ENCODE measurements at places on chromosomes 4 and X.

- no peak for DNase-seq
Observed at GRCh38 chrX:65999563-66000148, 40.2 kb downstream of the VSIG4 start.

- no peak for DNase-seq
Observed at GRCh38 chrX:28586981-28587551, at the start of gene IL1RAPL1. Gene IL1RAPL1, plus strand, starts transcription at chrX:28587446.

DNA sequence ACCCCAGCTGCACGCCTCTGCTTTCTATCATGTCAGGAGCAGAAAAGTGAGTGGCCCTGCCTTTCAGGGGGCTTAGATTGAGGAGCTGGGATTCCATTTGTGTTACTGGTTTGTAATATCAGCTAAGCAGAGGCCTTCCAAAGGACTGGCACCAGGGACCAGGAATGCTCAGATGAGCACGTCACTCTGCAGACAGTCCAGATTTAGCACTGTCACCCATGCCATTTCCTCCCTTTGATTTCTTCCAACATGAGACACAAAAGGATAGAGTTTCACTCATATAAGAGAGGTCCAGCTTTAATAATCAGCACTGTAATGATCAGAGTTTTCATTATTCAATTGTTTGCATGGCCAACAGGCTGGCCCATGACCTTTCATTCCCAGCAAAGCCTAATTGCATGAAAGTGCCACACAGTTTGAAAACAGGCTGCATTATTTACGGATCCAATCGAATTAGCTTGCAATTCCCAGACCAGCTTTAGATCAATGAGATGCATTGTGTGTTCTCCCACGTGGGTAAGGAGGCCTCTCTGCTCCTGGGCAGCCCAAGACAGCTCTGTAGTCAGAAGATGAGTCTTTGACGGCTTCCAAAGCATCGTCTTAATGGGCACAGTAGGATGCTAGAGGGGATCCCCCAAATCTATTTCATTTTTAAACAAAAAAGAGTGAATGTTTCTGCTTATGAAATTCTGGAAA, 9.8 kb upstream of the SLC2A9 start:
- no peak for DNase-seq

GRCh38 chr4:189773909-189774308, 166.8 kb upstream of the FRG1 start:
- no peak for DNase-seq

- DNase-seq = no peak
Observed at GRCh38 chr4:144739511-144740033, 93.6 kb downstream of the HHIP start.

DNA sequence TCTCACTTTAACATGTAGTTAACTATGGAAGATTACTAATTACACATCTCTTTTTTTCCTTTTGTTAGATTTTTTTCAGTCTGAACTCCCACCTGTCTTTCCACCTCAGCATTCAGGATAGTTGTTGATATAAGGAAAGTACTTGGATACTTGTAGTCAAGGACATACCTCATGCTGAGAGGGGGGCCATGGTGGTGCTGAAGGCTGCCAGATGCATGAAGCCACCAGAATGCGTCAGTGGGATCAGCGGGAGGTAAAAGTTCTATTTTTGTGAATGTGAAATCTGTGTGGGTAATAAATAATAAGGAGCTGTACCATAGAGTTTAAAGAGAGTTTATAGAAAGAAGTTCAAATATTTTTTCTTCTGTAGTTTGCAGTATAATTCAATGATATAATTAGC, 13.1 kb upstream of the NDST4 start:
- no peak for DNase-seq

GRCh38 chr4:71533121-71533520, 194.3 kb downstream of the SLC4A4 start:
- no peak for DNase-seq

GRCh38 chr4:94909645-94910044, 151.9 kb downstream of the BMPR1B start:
- DNase-seq = no peak

DNA sequence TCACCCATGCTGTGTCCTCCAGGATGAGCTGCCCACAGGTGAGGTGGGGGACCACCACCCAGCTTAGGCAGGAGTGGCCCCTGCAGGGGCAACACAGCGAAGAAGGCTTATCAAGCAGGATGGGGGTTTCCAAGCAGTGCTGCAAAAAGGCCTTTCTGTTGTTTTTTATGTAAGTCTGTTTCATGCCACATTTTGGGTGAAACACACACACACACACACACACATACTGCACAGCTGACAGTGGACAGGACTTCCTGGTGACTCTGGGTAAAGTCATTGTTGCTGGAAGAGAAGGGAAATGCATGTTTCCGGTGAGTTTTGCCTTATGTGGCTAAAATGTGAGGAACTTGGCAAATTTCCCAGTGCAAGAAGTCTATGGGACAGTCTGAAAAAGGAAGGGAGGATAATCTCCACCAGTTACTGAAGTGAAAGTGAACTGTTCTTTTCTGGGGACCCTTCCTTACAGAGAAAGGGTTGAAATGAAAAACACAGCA, 119.2 kb downstream of the IRF2 start:
- peak; percentile 54 for DNase-seq

DNA sequence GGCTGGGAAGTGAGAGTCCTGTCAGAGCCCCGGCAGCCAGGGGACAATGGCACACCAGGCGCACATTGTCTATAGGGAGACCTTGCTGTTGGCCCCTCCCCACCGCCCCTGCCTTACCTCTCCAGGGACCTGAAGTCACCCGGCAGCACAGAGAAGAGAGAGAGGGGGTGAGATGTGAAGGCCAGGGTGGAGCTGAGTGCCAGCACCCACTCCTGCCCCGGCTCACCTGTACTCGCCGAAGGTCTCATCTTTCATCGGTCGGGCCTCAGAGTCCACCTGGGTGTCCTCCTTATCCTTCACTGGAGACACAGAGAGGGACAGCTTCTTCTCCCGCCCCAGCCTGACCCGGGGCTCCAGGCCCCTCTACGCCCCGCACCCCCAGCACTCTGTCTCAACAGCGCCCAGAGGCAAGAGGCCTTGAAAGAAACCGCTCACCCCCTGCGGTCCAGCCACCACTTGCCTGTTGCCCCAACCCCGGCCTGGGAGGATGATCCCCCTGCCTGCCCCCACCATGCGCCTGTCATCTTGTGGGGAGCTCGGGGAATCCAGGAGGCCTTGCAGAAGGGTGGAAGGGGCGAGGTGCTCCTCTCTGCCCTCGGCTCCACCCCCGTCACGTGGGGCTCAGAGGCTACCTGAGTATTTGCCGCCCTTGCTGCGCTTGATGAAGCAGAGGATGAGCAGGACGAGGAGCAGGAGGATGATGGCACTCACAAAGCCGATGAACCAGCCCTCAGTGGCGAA, 22.6 kb downstream of the L1CAM start:
- DNase-seq = no peak

DNA sequence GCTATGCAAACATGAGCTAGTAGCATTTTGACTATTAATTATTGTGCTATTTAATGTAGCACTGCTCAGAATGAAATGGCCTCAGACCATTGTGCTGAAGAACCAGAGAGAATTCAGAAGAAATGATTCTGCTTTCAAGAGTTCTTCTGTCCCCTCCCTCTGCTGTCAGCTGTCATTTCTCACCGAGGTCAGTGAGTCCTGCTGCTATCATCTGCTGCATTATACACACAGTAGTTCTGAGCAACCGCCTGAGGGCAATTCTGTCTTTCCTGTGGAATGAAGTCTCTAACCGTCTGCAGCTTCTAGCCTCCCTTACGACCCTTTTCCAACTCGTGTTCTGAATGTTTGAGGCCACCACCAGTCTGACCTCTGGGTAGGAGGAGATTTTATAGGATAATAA, 249.4 kb downstream of the HNRNPD start:
- no peak for DNase-seq

DNA sequence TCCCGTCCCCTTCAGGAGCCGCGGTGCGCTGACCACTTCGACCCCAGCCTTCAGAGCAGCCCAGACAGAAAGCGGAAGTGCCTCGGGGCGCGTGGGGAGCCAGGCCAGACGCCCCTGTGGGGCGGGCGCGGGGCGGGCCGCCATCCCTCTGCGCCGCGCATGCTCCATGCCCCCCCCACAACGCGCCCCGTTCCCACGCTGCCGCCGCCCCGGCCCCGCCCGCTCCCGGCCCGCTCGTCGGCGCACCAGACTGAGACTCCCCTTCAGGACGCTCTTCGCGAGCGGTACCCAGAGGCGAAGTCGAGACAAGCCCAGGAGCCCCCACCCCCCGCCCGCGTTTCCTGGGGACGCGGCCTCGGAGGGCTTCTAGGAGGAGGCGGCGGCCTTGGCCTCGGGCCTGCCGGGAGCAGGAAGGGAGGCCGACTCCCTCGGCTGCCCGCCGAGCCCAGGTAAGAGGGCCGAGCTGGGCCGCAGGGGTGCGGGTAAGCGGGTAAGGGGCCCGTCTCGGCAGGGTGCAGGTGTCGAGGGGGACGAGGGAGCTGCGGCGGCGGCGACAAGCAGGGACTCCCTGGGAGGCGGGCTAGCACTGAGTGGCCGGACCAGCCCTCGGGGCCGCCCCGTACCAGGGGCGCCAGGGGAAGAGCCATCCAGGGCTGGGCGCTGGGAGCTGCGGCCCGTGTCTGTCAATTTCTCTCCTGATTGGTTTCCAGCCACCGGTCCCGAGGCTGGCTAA, at the start of gene ZFP92:
ZFP92 (plus strand) TSS at position 218 of the 733 bp plus-strand sequence. CDS start 6,851 bp downstream, outside the sequence.
- DNase-seq = no peak

- DNase-seq = no peak
Observed at GRCh38 chr4:155604718-155605626, 61.7 kb upstream of the GUCY1A1 start.

GRCh38 chrX:19747652-19748610, 139.5 kb downstream of the SH3KBP1 start:
- DNase-seq = peak; percentile 24

GRCh38 chr4:42436928-42437565, 39.8 kb downstream of the SHISA3 start:
- DNase-seq = no peak

GRCh38 chr4:150546286-150546685, 35.7 kb upstream of the MAB21L2 start:
- DNase-seq = no peak

DNA sequence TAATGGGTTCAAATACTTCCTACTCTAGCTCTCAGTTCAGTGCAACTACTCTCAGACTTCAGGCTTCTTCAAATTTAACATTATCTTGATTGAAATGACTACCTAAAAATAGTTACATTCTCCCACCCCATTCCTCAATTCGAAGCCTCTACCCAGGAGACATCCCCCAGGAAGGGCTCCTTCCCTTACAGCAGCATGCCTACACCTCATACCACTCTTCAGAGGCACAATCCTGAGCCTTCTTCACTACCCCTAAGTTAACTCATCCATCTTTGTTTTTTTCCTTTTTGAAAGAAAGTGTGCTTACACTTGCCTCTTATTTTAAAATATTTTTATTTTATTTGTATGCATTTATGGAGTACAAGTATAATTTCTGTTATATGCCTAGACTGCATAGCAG, 17.2 kb upstream of the PRSS48 start:
- DNase-seq = no peak

DNA sequence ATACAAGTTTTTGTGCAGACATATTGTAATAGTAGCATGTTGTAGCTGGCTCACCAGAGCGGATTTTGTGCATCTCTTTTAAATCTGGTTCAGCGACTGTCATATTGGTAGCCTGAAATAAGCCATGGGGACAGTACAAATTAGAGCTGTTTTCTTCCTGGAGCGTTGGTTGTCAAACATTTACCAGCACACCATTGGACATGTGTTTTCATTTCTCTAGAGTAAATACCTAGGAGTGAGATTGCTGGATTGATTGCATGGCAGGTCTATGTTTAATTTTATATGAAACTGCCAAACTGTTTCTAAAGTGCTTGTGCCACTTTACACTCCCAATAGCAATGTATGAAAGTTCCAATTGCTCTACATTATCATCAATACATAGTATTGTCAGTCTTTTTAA, 2.6 kb upstream of the ARAF start:
- DNase-seq = no peak

DNA sequence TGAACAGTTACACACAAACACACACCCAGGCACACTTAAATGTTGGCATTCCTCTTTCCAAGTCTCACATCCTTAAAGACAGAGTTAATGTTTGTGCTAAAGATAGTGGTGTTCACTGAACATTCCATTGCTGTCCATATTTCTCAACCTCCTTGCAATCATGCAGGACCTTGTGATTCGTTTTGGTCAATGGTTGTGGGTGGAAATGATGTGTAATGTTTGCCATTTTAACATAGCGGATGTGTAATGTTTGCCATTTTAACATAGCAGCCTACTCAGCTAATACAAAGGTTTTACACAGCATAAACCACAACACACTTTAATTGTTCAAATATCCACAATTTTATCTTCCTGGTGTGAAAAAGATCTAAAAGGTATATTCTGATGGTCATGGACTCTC, 93.9 kb downstream of the CEP44 start:
- no peak for DNase-seq

GRCh38 chr4:139511320-139511719, 44.7 kb downstream of the SETD7 start:
- no peak for DNase-seq

DNA sequence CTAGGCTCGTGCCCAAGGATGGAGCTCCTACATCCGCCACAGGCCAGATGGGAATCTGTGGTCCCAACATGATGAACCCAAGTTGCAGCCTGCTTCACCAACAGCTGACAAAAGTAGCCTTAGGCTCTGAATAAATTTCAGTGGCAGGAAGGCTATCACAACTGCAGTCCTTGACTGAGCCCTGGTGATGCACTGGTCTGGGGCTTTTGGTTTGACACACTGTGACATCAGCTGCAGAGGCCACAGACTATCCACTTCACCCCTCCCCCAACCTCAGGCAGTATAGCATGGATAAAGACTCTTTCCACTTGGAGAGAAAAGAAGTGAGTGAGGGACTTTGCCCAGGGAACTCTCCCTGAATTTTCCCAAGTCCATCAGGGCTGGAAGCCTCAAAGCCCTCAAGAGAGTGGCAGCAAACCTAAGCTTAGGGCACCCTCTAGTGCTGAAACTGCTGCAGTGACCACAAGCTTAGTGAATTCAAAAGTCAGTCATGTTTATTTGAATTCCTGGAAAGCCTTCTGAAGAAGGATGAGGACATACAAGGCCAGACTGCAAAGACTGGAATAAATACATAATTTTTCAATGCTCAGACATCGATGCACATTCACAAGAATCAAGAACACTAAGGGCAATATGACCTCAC, 135.0 kb upstream of the TENT5D start:
- DNase-seq = no peak

- DNase-seq = no peak
Observed at GRCh38 chr4:651884-652642, 22.0 kb downstream of the ATP5ME start.

- DNase-seq = no peak
Observed at GRCh38 chrX:55908661-55909212, 191.2 kb downstream of the RRAGB start.

GRCh38 chrX:37912304-37912703, 64.9 kb upstream of the DYNLT3 start:
- no peak for DNase-seq

- DNase-seq = no peak
Observed at GRCh38 chrX:153726286-153727122, 1.8 kb downstream of the ABCD1 start.

DNA sequence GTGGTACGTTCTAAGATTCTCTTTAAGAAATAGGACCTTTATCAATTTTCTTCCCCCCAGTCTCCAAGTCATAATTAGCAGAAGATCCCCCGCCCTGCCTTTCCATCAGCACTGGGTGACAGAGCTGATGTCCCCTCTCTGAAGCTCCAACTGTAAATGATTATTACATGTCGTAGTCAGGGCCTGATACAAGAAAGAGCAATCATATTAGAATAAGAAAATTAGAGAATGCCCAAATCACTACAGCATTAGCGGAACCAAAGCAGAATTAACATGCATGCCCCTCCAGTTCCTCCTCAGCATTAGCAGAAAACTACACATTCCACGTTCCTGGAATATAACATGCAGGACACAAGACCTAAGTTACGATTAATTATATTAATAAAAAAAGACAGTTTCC, 717 bp downstream of the GPM6B start:
- DNase-seq = no peak

- no peak for DNase-seq
Observed at GRCh38 chr4:31408121-31408520, 688.0 kb downstream of the PCDH7 start.

Data from KG1 (cell line).